ENCODE measurements at places on chromosomes 13 and 19.

DNA sequence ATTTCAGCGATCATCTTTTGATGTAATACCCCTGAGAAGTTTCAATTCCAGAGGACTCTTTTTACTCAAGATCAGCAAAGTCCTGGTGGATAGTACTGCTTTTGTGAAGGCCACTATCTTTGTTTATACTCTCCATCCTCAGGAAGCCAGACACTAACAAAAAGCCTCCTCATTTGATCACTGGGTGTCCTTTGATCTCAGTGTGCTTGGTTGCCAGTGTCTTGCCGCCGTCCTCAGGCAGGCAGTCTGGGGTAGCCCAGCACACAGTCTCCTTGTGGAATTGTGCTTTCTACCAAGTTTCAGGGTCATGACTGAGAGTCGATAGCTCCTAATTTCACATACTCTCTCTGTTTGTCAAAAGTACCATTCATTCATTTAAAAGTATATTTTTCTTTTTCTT lies 762.2 kb downstream of the EFNB2 start:
- DNase-seq, result no peak

DNA sequence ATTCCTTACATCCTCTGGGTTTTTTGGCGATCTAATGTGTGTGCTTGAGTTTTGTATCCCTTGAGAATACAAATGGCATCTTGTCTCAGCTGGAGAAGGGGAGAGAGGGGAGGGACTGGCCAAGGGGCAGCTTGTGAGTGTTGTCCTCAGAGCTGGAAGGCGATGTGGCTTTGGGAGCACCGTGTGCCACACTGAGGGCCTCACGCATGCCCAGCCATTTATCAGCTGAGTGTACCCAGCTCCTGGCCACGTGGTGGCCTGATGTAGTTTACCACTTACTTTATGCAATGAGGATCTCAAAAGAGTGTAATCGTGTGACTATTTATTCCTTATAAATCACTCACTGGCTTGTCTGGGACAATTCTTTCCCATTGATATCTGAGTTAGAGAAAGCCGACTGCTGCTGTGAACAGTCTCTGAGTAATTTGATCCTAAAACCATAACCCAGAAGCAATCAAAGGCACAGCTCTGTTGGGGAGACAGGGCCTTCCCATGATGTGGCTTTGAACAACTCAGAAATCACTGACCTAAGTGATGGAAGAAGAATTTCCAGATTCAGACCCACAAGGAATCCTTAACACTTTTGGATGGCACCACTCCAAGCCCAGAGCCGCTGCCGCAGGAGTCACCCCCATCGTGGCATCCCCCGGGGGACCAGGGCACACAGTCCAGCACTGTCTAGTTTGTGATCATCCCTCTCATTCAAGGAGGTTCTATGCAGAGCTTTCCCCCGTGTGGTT lies 53.9 kb upstream of the MTIF3 start:
- no peak for DNase-seq

GRCh38 chr19:11164879-11165406 lies 9.4 kb upstream of the SPC24 start:
- no peak for DNase-seq

DNA sequence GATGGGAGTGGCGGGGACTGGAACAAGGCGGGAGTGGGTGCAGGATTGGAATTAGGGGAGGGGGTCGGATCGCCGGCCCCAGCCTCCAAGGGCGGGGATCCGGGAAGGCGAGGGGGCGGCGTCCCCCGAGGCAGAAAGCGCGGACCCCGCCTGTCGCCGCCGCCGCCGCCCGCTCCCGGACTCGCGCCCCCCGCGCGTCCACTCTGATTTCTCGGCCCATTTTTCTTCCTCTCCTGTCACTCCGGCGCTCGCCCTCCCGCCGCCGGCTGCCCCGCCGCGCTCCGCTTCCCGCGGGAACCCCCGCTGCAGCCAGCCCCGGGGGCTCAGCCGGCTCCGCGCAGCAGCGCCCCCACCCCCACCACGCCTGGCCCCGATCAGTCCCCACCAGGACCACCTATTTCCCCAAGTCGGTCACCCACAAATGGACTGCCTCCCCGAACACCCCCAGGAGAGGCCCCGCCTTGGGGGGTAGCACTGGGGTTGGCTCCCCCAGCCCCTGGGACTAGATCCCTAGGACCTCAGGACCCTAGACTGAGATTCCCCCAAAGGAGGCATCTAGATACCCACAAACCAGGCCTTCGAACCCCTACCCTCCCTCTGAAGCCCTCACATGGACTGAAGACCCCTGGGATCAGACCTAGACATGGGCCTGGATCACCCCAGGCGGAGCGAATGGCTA lies 12.6 kb upstream of the ERFL start:
- no peak for DNase-seq

- no peak for DNase-seq
Observed at GRCh38 chr13:106846571-106847448, 278.9 kb upstream of the ARGLU1 start.

- DNase-seq, result no peak
Observed at GRCh38 chr19:53275480-53275879, 8.0 kb upstream of the VN1R4 start.

- no peak for DNase-seq
Observed at GRCh38 chr19:6219586-6220290, 60.0 kb downstream of the MLLT1 start.

- DNase-seq, result no peak
Observed at GRCh38 chr19:5321851-5322681, 18.5 kb downstream of the PTPRS start.

DNA sequence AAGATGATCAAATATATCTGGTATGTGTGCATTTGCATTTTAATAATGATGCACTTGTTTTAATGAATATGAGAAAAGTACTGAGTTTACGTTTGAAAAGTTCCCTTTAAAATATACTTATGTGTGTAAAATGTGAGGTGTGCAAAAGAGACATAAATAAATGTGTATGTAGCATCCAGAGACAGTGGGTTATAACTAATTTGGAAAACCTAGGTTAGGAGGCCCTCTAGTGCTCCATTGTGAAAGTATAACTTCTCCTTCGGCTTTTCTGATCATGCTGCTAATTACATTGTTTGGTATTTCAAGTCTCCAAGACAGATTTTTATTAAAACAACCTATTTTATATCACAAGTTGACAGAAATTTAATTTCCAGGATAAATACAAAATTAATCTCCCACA lies 30.1 kb downstream of the SCEL start:
- no peak for DNase-seq

DNA sequence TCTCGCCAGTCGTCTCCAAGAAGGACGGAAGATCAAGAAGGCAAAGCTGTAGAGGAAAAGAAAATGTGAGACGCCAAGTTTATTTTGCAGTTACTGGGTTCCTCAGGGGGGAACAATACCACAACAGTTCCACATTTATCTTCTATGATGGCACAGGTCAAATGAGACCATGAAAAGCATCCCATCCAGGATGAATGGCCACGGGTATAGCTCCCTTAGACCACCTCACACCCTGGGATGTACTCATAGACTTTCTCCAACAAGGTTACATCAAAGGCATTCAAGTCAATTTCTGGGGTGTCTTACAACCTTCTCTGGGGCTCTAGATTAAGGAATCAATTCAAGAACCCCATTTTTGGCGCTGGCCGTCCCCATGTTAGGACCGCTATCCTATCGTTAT lies 4.5 kb downstream of the PEG3 start:
- DNase-seq, result no peak

DNA sequence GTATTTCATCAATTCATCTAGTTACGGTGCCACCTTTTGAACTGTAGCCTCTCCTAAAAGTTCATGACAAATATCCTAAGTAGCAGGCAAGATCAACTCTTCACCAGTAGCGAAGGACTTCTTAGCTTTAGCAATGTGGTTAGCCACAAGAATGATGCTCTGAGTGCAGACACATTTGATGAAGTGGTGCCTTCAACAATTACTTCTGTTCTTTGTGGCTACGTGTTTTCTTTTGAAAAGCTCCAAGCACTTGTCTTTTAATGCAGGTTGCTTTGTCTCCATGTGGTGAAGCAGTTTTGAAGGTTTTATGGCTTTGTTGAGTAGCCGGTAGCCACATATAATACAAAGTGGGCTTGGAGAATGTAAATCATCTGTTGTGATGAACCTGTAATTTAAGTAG lies 194.7 kb downstream of the B3GLCT start:
- DNase-seq, result no peak

DNA sequence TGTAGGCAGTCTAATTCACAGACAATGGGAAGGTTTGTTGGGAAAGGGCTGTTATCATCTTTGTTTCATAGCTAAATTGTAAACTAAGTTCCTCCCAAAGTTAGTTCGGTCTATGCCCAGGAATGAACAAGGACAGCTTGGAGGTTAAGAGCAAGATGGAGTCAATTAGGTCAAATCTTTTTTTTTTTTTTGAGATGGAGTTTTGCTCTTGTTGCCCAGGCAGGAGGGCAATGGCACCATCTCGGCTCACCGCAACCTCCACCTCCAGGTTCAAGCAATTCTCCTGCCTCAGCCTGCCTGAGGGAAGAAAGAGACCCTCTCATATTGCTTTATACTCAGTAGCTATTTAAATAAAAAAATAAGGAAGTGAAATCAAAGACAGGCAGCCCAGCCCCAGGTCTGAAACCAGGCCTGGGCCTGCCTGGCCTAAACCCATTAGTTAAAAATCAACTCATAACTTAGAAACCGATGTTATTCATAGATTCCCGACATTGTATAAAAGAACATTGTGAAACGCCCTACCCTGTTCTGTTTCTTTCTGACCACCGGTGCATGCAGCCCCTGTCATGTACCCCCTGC lies 297.4 kb upstream of the SGCG start:
- no peak for DNase-seq

GRCh38 chr19:24140099-24140498 lies 53.1 kb downstream of the ZNF254 start:
- DNase-seq, result no peak

DNA sequence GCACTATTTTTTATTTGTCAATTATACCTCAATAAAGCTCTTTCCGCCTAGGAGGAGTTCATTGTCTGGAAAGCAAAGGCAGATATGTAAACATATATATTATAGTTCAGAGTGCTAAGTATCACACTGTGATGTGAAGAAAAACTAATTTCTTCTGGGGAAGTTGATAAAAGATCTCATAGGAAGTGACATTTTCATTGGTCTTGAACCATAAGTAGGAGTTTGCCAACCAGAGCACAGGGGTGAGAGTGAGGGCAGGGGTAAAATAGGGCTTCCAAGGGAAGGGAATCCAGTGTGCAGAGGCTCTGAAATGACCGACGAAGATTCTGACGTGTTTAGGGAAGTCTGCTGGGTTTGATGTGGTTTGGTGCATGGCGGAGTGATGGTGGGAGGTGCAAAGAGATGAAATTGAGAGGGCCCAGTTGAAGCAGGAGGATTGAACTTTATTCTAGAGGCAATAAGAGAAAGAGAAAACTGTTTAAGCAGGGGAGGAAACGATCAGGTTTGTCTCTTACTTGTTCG lies 780 bp upstream of the GTF2F2 start:
- DNase-seq, result peak; percentile 10

DNA sequence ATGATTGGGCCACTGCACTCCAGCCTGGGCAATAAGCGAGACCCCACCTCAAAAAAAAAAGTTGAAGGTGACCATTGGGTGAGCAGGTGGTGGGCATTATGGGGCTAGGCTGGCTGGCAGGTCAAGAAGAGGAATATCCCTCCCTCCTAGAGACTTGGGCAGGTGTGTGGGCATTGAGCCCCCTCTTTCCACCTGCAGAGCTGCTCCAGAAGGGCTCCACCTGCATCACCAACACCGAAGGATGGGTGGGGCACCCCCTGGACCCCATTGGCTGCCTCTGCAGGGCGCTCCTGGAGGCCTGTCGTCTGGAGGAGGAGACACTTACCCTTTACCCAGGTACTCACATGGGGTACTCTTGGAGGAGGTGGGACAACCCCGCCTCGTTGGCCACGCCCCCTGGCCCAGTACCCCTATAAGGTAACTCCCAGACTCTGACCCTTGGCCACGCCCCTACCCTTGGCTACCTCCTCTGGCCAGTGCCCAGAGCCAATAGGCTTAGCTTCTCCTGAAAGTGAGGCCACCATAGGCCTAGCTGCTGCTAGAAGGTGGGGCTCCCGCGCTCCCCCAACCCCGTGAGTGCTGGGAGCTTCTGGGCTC lies 21.9 kb downstream of the ZSWIM4 start:
- DNase-seq, result no peak

- DNase-seq, result no peak
Observed at GRCh38 chr13:20197361-20197834, 4.7 kb upstream of the GJB2 start.

- DNase-seq, result no peak
Observed at GRCh38 chr13:104408733-104409132, 1342.5 kb upstream of the SLC10A2 start.

GRCh38 chr19:18046059-18046718 lies 38.2 kb downstream of the ARRDC2 start:
- DNase-seq, result no peak

DNA sequence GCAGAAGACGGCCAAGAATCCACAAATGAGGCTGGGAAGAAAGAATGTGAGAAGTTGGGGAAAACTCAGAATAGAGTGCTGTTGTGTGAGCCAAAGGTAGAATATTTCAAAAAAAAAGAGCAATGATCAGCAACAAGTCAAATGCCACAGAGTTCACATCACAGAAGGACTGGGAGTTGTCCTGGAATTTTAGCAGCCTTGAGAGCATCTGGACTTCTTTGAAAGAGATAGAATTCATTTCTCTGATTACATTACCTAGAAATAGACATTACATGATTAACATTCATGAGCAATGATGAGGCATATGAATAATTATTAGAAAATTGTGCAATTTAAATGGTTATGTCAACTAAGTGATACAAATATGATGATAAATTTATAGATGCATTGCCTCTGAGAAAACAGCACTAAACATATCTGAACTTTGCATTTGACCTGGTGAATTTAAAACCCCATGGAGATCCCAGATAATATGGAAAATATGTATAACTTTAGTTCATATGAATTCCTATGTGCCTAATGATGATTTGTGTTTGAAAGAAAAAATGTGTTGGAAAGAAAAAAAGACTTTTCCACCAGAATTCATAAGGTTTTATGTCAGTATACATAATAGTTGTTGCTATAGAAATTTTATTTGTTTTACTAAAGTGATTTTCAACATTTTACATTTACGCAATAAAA lies 186.2 kb downstream of the POSTN start:
- DNase-seq, result no peak

- DNase-seq, result no peak
Observed at GRCh38 chr19:11018763-11019162, 57.9 kb downstream of the SMARCA4 start.

DNA sequence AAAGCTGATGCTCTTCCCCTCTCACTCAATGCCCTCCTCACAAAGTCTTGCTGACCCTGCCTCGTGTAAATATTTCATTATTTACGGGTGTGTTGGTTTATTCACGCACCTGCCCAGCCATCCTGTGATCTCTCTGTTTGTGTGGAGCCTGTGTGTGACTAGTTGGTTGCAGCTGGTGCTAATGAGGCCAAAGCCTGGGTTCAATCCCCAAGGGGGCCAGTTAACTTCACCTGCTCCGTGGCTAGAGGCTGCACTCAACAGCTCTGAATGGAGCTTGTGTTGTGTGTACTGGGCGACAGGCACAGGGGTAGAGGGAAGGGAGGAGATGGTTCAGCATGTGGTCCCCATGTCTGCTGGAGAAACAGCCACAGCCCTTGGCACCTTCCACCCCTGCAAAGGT lies 109.5 kb downstream of the DNAJC15 start:
- DNase-seq, result no peak

- DNase-seq, result no peak
Observed at GRCh38 chr19:56217039-56217949, 15.2 kb downstream of the ZSCAN5C start.
